Stimulated activated CD4-positive, alpha-beta T cell treated with anti-CD3 and anti-CD28 coated beads, TNF-alpha, amount 100 ng/mL, for 24 hours (primary cell): ENCODE measurements at places on chromosomes 13 and 19.

- DNase-seq = no peak
These were observed 20.3 kb upstream of the WDR88 start for GRCh38 chr19:33111587-33111986.

- DNase-seq = no peak
These were observed 458.9 kb downstream of the SLITRK1 start for GRCh38 chr13:83423381-83423780.

- DNase-seq = no peak
These were observed 727 bp downstream of the CERS1 start for GRCh38 chr19:18895038-18895823.

GRCh38 chr13:39321574-39321973, 281.4 kb downstream of the LHFPL6 start:
- DNase-seq = no peak

DNA sequence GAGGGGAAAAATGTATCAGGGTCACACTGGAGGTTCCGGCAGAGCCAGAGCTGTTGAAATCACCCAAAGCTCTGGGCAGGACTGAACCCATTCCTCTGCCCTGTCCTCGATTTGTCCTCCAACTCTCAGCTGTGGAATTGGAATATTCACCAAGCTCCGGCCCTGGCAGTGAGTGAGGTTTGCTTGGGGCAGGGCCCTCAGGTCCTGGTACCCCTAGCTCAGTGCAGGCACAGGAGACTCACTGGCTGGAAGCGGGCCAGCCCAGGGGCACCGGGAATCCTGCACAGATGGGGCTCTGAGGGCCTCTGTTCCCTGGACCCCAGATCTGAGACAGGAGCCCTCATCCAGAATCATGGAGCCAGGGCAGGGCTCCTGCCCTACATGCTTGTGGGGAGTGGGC, 1322.3 kb downstream of the UQCRFS1 start:
- no peak for DNase-seq

DNA sequence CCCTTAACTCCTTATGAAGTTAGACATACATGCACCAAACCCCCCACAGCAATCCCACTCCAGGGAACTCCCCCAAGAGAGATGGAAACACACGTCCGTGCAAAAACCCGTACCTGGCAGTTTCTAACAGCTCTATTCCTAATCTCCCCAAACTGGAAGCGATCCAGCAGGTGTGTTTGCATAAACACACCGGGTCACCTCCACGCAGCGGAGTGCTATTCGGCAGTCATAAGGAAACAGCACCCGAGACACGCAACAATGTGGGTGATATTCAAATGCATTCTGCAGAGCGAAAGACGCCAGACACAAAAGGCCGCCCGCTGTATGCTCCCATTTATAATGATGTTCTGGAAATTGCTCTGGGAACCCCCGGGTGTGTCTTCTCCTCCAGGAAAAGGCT, 6.8 kb upstream of the ZNRF4 start:
- DNase-seq = no peak

DNA sequence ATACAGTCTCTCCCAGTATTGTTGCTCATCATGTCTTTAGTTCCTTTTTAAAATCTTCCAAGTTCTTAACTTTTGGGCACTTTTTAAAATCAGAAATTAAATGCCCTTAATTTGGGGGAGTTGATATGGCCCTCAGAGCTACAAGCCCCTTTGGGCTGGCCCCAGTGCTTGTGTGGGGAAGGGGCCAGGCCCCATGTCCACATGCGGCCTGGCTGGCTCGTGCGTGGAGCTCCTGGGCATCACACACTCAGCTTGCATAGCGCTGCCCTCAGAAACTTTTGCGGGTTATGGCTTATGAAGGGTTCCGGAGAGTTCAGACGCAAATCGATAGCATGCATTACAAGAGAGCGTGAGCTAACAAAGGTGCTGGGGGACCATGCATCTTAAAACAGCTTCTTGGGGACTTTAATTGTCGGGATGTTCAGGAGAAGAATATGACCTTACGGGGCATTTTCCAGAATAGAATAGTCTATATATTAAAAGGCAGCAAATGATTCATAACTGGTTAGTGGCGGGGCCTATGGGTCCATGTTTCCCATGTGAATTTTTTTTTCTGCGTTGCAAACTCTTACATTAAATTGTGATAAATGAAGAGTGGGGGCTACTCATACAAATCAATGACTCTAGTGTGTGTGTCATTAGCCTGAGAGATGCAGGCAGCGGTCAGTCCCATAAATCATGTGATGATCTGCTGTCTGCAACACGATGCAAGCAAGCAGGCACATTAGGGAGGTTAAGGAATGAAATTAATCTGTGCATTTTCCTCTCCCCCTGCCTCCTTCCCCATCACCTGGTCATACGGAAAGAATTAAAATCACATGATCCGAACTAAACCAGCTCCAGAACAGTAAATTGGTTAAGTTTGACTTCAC, 185.8 kb upstream of the TSHZ3 start:
- DNase-seq = no peak

DNA sequence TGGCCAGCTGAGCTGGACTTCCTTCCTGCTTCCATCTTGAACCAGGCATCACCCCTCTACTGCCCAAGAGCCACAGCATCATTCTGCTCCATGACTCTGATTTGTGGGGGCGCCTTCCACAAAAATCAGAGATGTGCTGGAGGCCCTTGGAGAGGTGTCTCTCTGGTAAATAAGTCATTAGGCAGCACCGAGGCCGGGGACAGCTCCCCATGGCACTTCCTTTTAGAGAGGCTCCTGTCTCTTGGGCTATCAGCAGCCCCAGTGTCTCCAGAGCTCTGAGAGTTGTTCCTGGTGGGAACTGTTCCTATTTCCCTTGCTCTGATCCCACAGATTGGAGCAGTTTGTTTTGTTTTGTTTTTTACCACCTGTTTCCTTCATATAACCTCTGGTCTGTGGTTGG, 19.9 kb downstream of the NWD1 start:
- no peak for DNase-seq

GRCh38 chr19:11130824-11131455, 24.6 kb downstream of the SPC24 start:
- DNase-seq = peak; percentile 68

DNA sequence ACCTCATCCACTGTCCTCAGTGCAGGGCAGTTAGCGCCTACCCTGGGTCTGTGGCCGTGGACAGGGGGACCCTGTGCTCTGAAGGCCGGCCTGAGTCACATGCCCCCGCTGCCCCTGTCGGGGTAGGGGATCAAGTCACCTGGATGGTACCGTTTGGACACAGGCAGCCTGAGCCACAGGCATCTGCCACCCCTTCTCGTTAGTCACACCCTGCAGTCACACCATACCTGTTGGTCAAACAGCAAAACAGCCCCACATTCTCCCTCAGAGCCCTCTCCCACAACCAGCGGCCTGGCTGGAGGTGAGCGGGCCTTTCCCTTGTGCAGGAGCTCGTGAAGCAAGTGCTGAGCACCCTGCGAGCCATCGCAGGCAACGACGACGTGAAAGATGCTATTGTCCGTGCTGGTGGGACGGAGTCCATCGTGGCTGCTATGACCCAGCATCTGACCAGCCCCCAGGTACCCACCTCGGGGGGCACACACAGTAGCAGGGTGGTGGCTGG, 8.8 kb upstream of the SLC25A42 start:
- no peak for DNase-seq

GRCh38 chr13:35179494-35179893, 237.4 kb downstream of the NBEA start:
- DNase-seq = no peak

DNA sequence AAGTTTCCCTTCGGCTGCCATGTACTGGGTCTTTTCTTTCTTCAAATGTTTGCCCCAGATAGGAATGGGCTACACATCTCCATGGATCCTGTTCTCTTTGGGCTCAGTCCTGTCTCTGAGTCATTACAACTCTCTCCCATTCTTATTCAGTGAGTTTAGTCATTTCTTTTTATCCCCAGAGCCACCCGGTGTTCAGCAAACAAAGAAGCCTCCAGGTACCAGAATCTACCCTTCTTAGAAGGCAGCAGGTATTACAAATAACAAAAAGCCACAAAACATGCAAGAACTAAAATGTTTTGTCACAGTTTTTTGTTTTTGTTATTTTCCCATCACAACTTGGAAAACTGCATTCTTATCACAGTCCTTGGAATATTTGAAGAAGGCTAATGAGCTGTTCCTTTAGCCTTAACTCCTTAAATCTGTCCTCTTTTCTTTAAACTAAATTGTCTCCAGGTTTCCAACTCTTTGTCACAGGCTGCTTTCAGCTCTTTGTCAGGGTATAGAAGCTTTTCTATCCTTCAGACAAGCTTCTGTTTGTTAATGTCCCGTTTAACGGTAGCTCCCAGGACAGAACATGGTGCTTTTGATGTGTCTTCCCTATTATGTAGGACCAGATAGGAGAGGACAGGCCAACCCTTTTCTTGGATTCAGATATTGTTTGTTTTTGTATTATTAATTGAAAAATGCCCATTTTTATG, 215.5 kb upstream of the HTR2A start:
- DNase-seq = no peak

- DNase-seq = no peak
These were observed 525 bp downstream of the BORA start for GRCh38 chr13:72728290-72728605.

- DNase-seq = no peak
These were observed 25.9 kb upstream of the F2RL3 start for GRCh38 chr19:16862826-16863415.

DNA sequence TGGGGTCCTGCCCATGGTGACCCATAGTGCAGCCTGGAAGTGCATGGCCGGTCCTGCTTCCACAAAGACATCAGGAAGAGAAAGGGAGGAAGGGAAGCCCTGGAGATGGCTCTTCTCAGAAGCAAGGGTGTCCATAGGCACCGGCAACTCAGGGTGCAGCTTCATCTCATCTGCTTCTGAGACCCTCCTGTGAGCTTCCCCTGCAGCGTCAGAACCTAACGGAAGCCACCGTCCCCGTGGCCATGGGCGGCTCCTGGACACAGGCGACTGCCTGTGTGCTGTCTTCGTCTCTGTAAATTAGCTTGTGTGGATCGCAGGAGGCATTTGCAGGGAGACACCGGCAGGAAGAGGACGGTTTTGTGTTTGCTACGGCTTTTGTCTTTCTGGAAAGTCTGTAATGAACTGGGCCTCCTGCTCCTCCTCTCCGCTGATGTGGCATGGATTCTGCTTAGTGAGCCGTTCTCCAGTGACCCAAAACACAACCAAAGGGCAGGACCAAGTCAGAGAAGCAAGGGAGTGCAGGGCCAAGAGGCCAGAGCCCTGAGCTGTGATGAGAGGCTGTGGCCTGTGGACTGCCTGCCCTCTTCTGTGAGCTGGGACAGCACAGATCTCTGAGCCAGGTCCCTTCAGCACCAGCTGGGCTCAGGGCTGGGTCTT, 2.5 kb downstream of the ATP4B start:
- DNase-seq = no peak

DNA sequence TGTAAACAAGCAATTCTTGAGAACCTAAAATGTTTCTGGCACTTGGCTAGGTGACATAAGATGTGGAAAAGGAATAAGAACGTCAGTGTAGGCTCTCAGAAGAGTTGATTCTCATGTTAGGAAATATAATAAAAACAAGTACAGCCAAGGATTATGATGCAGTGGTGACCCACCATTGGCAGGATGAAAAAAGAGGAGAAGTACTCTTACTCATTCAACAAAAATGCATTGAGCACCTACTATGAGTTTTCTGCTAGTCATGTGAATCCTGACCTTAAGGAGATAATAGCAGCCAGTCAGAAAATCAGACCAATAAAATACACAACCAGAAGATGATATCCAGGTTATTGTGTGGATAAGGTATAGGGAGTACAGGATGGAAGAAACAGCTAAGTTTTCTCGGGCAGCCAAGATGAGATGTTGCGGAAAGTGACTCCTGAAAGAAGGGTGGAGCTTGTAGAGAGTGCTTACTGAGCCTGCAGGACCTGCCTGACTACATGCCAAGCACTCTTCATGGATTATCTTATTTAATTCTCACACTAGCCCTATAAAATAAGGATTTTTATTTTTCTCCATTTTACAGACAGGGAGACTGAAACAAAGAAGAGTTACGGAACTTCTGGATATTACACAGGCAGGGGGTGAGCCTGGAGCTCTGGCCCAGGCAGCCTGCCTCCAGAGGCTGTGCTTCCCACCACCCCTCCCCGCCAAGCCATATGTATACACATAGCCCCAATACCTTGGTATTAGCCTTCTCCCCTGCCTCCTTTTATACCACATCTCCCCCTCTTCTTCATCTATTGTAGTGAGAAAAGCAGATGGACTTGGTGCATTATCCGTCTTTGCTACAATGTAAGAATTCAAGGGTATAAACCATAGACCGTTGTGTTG, 58.0 kb downstream of the TGDS start:
- no peak for DNase-seq

GRCh38 chr13:112072534-112073244, 5.7 kb downstream of the SOX1 start:
- no peak for DNase-seq

GRCh38 chr13:41006306-41006705, 12.8 kb downstream of the ELF1 start:
- no peak for DNase-seq

DNA sequence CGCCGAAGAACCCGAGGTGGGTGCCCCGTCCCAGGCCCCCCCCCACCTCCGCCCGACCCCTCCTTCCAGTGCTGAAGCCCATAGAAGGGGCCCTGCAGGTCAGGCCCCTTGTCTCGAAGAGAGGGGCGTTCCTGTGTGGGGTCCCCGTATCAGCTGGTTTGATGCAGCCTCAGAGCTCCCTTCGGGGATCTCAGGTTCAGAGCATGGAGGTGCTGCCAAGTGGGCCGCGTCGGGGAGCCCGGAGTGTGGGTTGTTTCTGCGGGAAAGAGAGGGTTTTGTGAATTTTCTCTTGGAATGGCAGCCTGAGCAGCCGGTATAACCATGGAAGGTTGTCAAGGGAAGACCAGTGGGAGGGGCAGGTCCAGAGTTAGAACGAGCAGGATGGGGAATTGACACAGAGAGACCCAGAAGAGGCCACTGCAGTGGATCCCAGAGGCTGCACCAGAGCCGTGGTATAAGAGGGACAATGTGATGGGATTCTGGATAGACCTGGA, 384 bp downstream of the TRAPPC2B start:
- DNase-seq = no peak

GRCh38 chr13:111126509-111126908, 11.4 kb downstream of the ARHGEF7 start:
- no peak for DNase-seq

DNA sequence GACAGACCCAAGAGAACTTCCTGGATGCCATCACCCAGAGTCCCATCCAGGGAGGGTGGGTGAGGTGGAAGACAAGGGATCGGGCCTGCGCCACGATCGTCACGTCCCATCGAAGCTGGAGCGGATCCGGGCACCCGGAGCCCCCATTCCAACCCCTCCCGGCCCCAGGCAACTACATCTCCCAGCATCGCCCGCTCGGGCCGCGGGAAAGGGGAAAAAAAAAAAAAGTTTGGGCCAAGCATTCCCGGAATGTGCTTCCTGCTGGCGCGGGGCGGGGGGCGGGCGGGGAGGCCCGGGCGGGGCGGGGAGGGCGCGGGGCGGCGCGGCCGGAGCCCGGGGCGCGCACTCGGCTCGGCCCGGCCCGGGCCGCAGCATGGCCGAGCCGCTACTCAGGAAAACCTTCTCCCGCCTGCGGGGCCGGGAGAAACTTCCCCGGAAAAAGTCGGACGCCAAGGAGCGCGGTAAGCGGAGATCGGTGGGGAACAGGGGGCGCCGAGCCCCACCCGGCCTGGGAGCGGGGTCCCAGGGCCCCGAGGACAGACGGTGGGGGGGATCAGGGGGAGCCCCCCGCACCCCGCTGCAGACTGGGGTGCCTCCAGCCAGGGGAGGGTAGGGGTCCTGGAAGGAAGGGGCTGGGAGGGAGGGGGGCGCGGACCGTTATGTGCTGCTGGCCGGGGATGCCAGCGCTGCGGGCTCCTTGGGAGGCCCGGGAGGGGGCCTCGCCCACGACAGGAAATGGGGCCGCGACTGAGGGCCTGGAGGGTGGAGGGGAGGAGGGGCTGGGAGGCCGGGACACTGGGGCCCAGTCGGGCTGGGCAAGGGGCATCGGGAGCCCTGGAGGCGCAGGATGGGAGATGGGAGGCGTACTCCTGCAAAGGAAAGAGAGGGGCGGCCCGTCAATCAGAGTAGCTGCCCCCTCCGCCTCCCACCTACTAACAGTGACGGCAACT, at the start of gene SYDE1:
Gene SYDE1 (plus strand): TSS at position 341 of the 950 bp plus-strand sequence. CDS start 33 bp downstream, at position 374.
- no peak for DNase-seq
